Nucleus accumbens (tissue), 56 donors: ENCODE measurements at places on chromosomes 2 and 18.
A peak's percentile ranks its signal among the peaks of the same experiment; 100 is the strongest.

DNA sequence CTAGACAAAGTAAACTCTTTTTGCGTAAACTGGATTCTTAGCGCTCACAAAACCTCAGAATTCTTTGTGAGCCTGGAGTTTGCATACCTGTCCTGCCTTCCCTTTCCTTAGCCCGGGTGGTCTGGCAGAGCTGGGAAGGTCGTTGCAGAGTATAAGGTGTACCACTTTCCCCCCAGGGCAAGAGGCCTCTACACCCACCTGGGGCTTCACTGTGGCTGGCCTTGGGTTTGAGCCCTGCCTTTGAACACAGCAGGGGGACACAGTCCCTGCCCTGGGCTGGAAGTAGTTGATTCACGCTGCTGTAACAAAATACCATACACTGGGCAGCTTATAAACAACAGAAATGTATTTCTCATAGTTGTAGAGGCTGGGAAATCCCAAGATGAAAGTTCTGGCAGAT, 133.9 kb downstream of the B3GNT2 start:
- no peak for DNase-seq

- no peak for DNase-seq
Measured at GRCh38 chr18:68940754-68941153, 142.9 kb downstream of the CCDC102B start.

GRCh38 chr18:6859676-6860422, 130.3 kb downstream of the ARHGAP28 start:
- no peak for DNase-seq

GRCh38 chr2:122739732-122740593, 984.5 kb downstream of the TSN start:
- DNase-seq: no peak

- no peak for DNase-seq
Measured at GRCh38 chr2:118525346-118525745, 322.1 kb downstream of the EN1 start.

DNA sequence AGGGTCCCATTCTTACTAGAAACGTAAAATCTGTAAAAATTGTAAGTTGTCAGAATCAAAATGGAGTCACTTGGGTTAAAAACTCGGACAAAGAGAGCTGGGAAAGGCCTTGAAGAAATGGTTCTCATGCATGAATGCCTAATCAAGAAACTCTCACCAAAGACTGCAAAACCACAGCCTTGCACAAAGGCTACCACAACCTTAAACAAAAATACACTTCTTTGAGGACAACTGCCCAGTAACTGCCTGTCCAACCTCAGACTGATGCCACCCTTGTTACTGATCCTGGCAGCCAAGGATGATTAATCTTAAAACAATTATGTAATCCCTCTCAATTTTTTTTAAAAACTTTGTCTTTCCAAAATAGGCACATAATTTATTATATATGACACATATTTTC, 299.3 kb downstream of the CCDC85A start:
- no peak for DNase-seq

GRCh38 chr2:102826904-102827303, 65.1 kb downstream of the TMEM182 start:
- peak; percentile 4 for DNase-seq

DNA sequence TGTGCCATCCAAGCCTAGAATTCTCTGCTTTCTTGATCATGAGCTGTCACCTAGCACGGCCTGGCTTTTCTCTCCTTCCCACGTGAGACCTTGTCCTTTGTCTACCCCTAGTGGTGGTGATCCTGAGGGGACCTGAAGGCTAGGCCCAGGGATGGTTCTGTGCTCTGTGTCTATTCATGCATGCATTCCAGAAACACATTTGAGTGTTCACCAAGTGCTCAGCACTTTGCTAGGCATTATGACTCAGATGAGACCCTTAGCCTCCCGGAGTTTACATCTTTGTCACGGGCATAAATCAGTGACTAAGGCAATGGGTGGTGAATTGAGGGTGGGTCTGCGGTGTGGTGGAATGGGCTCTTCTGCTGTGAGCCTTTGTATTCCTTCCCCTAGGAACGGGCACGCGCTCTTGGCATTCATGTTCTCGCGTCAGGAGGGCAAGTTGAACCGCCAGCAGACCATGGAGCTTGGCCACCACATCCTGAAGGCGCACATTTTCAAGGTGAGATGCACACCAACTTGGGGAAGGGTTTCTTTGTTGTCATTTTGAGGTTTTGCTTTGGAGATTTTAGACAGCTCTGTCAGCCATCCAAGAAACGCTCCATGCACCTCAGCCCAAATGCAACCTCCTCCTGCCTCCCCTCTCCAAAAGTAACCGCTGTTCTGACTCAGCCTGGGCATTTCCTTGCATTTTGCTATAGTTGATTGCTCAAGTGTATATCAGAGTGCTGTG, 100.9 kb downstream of the WDSUB1 start:
- no peak for DNase-seq

DNA sequence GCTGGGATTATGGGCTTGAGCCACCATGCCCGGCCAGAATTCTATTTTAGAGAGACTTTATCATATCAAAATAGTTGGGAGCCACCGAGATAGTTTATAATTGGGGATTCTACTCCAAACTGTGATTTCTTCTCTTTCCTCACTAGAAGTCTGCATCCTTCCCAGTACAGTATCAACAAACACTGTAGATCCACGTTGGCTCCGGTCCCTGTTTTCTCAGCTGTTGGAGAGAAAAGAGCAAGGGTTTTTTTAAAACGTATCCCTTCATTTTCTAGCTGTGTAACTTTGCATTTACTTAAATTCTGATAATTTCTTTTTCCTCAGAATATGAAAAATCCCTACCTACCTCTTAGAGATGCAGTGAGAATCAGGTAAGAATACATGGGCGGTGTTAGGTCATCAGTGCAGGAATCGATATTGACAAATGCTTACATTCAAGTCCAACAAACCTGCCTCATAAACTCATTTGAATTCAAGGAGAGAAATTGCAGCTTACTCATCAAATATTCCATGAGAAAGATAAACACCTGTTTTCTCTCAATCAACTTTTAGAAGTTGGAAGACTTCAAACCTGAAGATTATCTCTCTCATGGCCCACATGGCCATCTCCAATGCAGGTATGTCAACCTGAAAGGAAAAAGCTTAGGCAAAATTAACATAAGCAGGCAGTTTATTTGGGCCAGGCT, 17.7 kb upstream of the PDCL3 start:
- no peak for DNase-seq

DNA sequence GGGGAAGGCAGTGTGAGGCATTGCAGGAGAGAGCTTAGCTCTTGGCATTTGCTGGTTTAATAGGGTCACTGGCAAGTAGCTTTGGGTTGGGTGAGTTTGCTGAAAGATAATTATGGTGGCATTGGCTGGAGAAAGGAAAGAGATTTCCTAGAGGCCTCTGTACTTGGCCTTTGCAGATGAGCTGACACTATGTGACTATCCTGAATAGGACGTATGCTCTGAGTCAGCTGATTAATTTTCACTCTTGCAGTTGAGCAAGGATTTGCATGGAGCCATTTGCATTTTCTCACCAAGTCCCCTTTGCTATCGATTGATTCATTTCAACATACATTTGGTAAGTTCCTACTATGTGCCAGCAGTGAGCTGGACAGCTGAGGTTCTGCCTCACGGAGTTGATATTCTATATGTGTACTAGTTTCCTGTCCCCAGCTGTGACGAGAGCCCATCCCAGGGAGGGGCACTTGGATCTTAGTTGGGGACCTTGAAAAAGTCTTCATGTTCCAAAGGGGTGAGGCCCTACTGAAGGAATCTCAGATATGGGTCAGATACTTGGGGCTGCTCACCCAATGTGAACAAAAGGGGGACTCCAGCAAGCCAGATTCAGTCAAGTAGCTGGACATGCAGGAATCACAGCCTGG, 245.7 kb downstream of the LOXHD1 start:
- DNase-seq: no peak

GRCh38 chr18:59907660-59908059, 7.9 kb downstream of the PMAIP1 start:
- DNase-seq: no peak

GRCh38 chr18:35771172-35771571, 189.6 kb downstream of the GALNT1 start:
- no peak for DNase-seq

- no peak for DNase-seq
Measured at GRCh38 chr18:54673936-54674335, 82.9 kb downstream of the DYNAP start.

DNA sequence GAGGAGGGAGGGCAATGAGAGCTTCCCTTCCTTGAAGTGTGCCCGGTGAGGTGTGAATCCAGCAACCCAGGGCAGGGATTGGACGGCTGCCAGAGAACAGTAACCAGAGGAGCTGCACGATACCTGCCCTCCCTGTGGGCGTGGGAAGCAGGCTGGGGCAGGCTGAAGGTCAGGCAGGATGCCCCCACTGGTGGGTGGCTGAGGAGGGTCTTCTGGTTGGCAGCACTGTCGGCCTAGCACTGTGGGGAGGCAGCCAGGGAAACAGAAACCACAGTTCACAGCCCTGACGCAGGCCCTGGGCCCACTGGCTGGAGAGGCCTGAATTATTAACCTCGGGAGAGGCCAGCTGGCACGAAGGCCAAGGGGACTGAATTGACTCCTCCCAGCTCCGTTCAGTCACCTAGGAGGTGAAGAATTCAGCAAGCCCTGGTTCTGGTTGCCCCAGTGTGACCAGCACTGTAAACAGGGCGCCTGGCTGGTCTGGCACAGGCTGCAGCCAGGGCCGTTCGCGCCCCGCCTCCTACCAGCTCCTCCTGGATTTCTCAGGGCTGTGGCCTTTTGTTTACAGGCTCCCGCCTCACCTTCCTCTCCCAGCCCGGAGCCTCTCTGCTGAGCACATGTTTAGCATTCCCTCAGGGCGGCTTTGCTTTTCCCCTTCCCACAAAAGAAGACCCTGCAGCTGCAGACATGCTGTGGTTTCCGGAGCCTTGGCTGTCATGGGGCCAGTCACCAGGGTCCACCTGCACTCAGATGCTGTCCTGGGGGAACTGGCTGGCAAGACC, 97.8 kb downstream of the B3GNT2 start:
- peak; percentile 6 for DNase-seq

GRCh38 chr2:32901313-32901712, 45.4 kb upstream of the LTBP1 start:
- DNase-seq: no peak

DNA sequence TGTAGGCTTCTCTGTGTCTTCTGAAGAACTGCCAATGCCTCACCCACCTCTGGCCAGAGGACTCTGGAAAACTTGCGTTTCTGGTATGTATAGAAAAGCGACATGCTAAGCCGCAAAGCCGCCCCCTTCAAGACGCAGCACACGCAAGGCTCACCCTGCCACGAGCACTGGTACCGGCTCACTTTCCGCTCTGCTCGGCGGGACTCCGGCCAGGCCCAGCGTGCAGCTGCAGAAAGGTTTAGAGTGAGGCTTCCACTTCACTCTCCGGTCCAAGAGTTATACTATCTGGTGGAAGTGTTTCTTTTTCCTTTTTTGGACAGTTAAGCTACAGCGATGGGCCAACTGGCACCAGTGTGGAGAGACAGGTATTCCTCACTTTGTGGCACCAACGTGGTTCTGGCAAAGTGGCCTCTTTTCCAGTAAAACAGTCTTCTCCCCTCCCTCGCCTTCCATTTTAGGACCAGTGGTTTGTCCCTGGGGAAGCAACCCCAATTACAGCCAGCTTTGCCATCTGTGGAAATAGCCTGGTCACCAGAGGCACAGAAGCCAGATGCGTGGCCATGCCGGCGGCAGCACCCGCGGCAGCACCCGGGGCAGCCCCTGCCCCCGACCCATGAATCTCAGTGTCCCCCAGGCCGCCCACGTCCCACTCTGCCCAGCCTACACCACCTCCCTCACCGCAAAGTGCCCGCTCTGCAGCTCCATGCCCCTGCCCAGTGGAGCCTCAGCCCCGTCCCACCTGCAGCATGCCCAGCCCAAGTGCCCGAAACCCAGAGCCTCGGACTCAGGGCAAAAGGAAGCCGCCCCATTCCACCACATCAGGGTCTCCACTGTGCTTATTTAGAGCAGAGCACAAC, 91.6 kb upstream of the CTDP1 start:
- DNase-seq: no peak

DNA sequence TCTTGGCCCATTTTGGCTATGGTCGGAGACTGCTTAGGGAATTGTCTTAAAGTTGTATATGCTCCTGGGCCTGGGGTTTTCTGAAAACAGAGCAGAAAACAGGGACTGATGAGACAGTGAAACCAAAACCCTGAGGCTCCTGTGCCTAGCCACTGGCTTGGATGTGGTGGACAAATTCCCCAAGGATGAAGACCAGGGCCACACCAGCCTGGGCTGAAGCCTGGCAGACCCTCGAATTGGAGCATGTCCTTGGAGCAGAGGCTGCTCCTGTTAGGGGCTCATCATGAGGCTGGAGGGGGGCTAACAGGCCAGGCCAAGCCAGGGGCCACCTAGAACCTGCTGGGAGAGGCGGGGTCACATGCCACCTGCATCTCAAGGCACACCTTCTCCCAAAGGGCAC, 68.1 kb downstream of the STPG4 start:
- no peak for DNase-seq

DNA sequence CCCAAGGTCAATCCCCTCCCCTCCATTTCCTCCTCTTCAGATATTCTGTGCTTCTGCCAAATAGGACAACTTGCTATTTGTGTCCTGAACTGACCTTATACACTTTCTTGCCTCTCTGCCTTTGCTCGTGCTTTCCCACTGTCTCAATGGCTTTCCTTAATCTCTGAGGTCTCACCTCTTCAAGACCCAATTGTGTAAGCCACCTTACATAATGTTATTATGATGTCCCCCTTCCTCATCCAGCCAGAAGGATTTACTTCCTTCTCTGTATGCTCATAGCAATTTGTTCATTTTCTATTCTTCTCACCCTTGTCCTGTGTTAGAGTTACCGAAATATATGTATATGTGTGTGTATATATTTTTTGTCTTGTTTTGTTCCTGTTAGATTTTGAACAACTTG, 26.9 kb upstream of the DARS1 start:
- DNase-seq: no peak

DNA sequence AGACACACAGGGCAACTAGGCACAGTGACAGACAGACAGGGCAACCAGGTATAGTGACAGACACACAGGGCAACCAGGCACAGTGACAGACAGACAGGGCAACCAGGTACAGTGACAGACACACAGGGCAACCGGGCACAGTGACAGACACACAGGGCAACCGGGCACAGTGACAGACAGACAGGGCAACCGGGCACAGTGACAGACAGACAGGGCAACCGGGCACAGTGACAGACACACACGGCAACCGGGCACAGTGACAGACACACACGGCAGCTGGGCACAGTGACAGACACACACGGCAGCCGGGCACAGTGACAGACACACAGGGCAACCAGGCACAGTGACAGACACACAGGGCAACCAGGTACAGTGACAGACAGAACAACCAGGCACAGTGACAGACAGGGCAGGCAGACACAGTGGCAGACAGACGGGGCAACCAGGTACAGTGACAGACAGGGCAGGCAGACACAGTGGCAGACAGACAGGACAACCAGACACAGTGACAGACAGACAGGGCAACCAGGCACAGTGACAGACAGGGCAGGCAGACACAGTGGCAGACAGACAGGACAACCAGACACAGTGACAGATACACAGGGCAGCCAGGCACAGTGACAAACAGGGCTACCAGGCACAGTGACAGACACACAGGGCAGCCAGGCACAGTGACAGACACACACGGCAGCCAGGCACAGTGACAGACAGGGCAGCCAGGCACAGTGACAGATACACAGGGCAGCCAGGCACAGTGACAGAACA, 64.7 kb upstream of the RAB6C start:
- DNase-seq: no peak
